ENCODE measurements at places on chromosomes 6 and 20.

- DNase-seq: no peak
Observed at GRCh38 chr6:17957498-17957897, 29.9 kb downstream of the KIF13A start.

DNA sequence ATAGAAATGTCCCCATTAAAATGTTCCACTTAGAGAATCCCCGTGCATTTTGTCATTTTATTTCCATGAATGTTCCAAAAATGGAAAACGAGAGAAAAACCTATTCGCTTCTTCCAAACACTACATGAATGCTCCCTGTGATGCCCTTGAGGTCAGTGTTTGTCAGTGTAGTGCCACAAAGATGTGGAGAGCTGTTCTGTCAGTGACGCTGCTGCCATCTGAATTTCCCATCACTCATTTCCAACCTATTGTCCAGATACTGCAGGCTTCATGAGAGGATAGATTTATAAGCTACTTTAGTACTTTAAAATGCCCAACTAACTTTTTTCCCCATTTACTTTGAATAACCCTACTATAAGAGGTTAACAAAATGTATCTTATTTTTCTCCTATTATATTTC lies 335.8 kb downstream of the CDKAL1 start:
- DNase-seq: no peak

- no peak for DNase-seq
Observed at GRCh38 chr20:25273046-25273445, 25.2 kb downstream of the PYGB start.

- no peak for DNase-seq
Observed at GRCh38 chr20:2507464-2507863, 1.3 kb downstream of the ZNF343 start.

- DNase-seq: no peak
Observed at GRCh38 chr6:47810885-47811284, 29.1 kb downstream of the OPN5 start.
